ENCODE measurements at places on chromosomes 1 and 21. TPM values are rescaled to one million over a fixed set of nuclear protein-coding genes. Genes with fewer than 3 reads are reported as not detected.

DNA sequence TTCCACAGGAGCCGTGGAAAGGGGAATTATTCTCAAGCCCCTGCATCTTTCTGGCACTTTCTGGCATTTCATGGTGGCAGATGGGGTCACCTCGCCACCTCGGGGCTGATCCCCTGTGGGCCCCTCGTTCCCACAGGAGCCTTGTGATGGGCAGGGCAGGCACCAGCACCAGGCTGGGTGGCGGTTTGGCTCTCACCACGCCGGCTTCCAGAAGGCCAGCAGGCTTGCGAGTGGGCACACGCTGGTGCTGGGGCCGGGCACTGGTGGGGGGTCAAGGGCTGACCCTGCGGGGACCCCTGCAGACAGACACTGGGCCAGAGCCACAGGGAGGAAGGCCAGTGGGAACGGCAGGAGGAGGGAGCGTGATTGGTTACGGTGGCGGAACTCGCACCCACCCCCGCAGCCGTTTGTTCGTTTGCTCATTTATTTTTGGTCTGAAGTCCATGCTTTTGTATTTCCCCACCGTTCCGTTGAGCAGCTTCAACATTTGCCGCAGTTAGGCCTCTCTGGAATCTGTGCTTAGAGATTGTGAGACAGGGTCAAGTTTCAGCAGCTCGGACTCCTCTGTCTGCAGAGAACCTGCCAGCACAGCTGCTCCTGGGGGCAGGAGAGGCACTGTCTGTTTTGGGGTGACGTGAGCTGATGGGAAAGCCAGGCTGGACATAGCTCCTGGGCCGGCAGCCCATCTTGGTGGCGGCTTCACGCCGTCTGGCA, 5.3 kb downstream of the COL18A1 start:
- H3K27me3 ChIP-seq, result no peaks in the 10 kb centered on the region
- H3K4me1 ChIP-seq, result peaks cover 33% of the 10 kb centered on the region
- no peaks in the 10 kb centered on the region for H3K36me3 ChIP-seq
- peak overlapping the region; percentile 58 for H3K27ac ChIP-seq
- H3K4me3 ChIP-seq, result no peak overlapping the region
- no peak for DNase-seq

GRCh38 chr1:217191441-217191840, 439.4 kb downstream of the GPATCH2 start:
- no peaks in the 10 kb centered on the region for H3K4me1 ChIP-seq
- no peak overlapping the region for H3K27ac ChIP-seq
- H3K4me3 ChIP-seq, result no peak overlapping the region
- no peaks in the 10 kb centered on the region for H3K27me3 ChIP-seq
- DNase-seq, result no peak
- no peaks in the 10 kb centered on the region for H3K36me3 ChIP-seq

- H3K4me1 ChIP-seq, result no peaks in the 10 kb centered on the region
- H3K27ac ChIP-seq, result no peak overlapping the region
- DNase-seq, result no peak
- no peaks in the 10 kb centered on the region for H3K36me3 ChIP-seq
Observed at GRCh38 chr1:10594595-10595223, 120.0 kb downstream of the PEX14 start.

DNA sequence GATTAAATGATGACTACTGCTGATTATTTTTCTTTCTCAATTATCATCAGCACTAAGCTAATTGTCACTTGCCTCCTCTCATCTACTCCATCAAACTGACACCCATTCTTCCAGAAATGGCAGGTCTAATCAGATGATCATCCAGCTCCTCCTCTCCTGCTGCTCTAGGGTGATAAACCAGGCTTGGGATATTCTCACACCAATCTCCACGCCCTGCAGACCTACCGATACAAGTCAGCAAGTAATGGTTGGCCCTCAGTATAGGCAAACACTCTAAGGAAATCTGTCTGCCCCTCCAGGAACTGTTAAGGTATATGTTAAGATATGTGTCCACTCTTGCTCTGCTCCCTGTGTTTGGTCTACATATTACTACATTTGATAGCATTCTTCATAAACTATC, 36.3 kb upstream of the C1orf21 start:
- H3K4me1 ChIP-seq, result no peaks in the 10 kb centered on the region
- H3K27ac ChIP-seq, result no peak overlapping the region
- no peak for DNase-seq
- H3K27me3 ChIP-seq, result no peaks in the 10 kb centered on the region

- peaks cover 36% of the 10 kb centered on the region for H3K36me3 ChIP-seq
- DNase-seq, result no peak
- no peak overlapping the region for H3K4me3 ChIP-seq
- no peak overlapping the region for H3K27ac ChIP-seq
Observed at GRCh38 chr1:155251566-155251965, 3.7 kb downstream of the ENTREP3 start.

DNA sequence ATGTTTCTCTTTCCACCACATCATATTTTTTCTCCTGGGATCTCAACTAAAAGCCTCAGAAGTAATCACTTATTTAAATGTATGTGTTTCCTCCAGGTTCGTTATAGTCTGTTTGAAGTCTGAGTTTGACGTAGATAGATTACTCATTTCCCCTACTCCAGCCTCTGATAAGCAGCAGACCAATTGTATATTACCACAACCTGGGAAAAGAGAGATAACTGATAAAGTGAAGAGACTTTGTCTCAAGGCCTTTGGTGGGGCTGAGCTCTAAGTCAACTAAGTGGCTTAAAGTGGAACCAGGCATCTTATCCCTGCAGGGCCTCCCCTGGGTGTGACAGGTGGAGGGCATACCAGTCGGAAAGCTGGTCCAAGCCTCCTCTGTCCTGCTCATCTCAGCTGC, 34.9 kb upstream of the CACNA1E start:
- H3K27ac ChIP-seq, result no peak overlapping the region
- H3K4me1 ChIP-seq, result no peaks in the 10 kb centered on the region

- peaks cover 100% of the 10 kb centered on the region for H3K36me3 ChIP-seq
- no peak for DNase-seq
Observed at GRCh38 chr1:32666901-32667566, 16.0 kb downstream of the RBBP4 start.

GRCh38 chr1:159009704-159010361, at the start of gene IFI16:
Gene IFI16, plus strand, starts transcription at chr1:159009907. Its CDS starts 4,774 bp downstream, at chr1:159014681.
- DNase-seq, result no peak
- H3K36me3 ChIP-seq, result no peaks in the 10 kb centered on the region
- peak within 1 kb of the TSS; percentile 90 for H3K27ac ChIP-seq

DNA sequence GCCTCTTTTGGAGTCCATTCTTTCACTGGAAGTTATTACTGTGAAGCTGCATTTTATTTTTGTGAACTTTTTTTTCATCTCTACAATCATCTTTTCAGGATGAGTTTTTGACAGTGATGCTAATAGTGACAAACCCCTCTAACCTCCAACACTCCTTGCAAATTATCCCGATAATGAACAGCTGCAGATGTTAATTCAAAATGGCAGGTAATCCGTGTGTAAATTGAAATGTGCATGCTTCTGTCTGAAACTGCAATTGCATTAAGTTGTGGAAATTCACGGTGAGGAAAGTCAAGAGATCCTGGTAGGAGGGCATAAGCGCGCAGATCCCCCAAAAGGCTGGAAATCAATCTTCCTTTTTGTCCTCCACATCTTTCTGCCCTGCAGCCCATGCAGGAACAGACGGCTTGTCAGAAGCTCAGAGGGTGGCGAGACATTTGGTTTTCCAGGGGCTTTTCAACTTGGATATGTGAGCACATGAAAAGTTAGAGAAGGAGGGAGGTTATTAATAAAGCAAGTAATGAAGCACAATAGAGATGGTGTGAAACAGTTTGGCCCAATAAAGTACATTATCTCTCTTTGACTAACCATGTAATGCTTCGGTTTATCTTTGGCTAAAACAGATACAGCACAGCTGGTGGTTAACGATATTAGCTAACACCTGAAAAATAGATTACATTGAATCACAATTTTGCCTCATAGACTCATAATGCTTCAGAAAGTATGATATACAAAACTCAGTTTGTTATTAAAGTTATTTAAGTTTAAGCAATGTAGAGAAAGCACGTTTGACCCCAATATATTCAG, 143.5 kb upstream of the COA6 start:
- H3K36me3 ChIP-seq, result no peaks in the 10 kb centered on the region
- no peaks in the 10 kb centered on the region for H3K27me3 ChIP-seq
- DNase-seq, result no peak
- no peaks in the 10 kb centered on the region for H3K4me1 ChIP-seq

DNA sequence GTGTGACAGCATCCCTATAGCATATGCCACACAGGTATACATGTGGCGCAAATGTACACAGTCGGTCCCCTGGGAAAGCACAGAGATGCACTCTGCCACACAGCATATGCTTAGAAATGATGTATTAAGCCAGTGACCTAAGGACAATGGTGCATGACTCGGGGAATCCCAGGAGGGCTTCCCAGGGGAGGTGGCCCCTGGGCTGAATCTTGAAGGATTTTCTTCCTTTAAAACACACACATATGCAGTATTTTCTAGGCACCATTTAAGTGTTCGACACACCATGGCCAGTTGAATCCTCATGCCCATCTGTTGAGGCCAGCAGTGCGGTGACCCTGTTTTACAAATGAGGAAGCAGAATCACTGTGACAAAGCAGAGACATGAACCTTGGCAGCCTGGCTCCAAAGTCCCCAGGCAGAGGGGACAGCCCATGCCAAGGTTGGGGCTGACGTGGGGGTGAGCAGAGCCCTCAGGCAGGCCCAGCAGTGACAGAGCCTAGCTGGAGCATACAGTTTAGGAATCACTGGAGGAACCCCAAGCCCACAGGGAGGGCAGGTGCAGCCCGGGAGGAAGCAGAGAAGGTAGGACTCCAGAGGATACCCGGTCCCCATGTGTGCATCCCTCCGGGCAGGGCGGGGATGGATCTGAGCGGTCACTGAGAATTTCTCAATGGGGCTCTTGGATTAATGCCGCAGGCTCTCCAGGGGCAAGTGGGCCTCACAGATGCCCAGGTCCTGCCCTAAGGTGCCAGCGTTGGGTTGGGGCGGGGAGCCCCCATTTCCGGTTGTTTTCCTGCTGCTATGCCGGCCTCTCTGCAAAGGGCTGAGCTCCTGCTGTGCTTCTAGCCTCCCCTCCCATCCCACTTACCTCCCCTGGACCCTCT, 28.4 kb downstream of the WNT3A start:
- no peak for DNase-seq
- no peak overlapping the region for H3K4me3 ChIP-seq
- no peaks in the 10 kb centered on the region for H3K36me3 ChIP-seq
- no peak overlapping the region for H3K27ac ChIP-seq
- peaks cover 13% of the 10 kb centered on the region for H3K4me1 ChIP-seq

DNA sequence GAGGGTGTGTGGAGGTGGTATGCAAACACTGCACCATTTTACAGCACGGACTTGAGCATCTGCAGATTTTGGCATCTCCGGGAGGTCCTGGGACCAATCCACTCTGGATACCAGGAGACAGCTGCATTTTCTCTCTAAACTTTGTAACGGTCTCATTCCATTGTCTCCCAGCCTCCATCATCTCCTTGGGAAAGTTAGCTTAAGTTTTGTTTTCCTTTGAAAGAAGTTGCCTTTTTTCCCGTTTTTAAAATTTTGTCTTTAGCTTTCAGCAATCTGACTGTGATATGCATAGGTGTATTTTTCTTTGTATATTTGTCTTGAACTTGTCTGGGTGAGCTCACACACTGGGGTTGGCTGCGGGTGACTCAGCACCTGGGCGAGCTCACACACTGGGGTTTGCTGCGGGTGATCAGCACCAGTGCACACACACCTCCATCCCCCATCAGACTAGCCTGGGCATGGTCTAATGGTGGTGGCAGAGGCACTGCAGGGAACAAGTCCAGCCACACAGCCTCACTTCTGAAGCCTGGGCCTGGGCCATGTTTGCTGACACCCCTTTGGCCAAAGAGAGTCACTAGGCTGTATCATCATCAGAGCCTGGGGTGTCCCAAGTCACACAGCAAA, 32.1 kb upstream of the COL18A1 start:
- no peak overlapping the region for H3K4me3 ChIP-seq
- no peaks in the 10 kb centered on the region for H3K27me3 ChIP-seq
- H3K4me1 ChIP-seq, result peaks cover 11% of the 10 kb centered on the region
- H3K36me3 ChIP-seq, result no peaks in the 10 kb centered on the region

DNA sequence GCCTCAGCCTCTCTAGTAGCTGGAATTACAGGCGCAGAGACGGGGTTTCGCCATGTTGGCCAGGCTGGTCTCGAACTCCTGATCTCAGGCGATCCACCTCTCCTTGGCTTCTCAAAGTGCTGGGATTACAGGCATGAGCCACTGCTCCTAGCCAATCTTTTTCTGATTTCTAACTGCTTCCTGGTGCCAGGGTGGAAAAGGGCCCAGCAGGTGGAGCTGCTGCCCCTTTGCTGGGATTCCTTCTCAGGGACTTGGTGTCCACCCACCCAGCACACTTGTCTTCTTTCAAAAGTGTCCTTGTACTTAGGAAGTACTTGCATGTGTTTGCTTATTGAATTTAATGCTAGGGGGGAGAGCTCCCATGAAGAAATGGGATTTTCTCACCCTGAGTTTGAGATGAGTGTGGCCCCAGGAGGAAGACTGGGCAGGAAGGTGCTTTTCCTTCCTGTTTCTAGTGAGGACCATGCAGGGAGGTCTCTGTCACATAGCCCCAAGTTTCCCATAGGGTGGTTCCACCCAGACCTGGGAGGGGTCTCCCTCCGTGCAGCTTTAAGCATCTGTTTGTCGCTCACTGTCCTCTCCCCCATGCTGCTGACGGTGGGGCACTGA, 14.2 kb downstream of the UTP11 start:
- DNase-seq, result no peak
- peak overlapping the region; percentile 86 for H3K27ac ChIP-seq
- peaks cover 72% of the 10 kb centered on the region for H3K4me1 ChIP-seq
- H3K27me3 ChIP-seq, result no peaks in the 10 kb centered on the region

DNA sequence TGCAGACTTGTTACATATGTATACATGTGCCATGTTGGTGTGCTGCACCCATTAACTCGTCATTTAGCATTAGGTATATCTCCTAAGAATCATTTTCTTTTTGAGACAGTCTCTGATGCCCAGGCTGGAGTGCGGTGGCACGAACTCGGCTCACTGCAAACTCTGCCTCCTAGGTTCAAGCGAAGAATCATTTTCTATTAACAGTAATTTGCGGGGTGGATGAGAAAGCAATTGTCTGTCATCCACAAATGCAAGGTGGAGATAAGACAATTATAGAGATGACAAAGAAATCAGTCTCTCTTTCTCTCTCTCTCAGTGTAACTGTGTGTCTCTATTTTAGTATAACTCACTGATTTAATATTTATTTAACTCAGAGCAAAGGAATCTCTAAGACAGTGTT, 131.0 kb upstream of the KIAA1614 start:
- H3K4me3 ChIP-seq, result no peak overlapping the region
- H3K36me3 ChIP-seq, result no peaks in the 10 kb centered on the region
- no peaks in the 10 kb centered on the region for H3K27me3 ChIP-seq
- DNase-seq, result no peak

Gene OR2T29
- total RNA-seq, result not detected

Gene NBPF6
- not detected for total RNA-seq

Gene IFNLR1
- total RNA-seq, result 2.5 TPM

Gene CSTB
- 375 TPM for total RNA-seq

Gene TNNI3K
- total RNA-seq, result not detected

Gene CHI3L2
- total RNA-seq, result 0.57 TPM

Gene LIN28A
- not detected for total RNA-seq

Gene IRF6
- total RNA-seq, result 110 TPM

Gene IQCC
- total RNA-seq, result 0.66 TPM

Gene CHIT1
- total RNA-seq, result 1.00 TPM

Gene IGSF21
- total RNA-seq, result not detected

Gene ETNK2
- 54.4 TPM for total RNA-seq

Gene HES3
- total RNA-seq, result not detected

Gene FAM72B
- 3.9 TPM for total RNA-seq

Gene RAB25
- 282 TPM for total RNA-seq

Data from esophagus squamous epithelium (tissue), 5 donors.